ENCODE measurements at places on chromosomes 6 and 20. TPM values are rescaled to one million over a fixed set of nuclear protein-coding genes. Genes with fewer than 3 reads are reported as not detected.

GRCh38 chr20:62583424-62583920 lies 58.8 kb upstream of the SLCO4A1 start:
- DNase-seq: peak; percentile 58
- H3K27ac ChIP-seq: no peak overlapping the region
- H3K4me1 ChIP-seq: no peaks in the 10 kb centered on the region
- H3K36me3 ChIP-seq: no peaks in the 10 kb centered on the region

DNA sequence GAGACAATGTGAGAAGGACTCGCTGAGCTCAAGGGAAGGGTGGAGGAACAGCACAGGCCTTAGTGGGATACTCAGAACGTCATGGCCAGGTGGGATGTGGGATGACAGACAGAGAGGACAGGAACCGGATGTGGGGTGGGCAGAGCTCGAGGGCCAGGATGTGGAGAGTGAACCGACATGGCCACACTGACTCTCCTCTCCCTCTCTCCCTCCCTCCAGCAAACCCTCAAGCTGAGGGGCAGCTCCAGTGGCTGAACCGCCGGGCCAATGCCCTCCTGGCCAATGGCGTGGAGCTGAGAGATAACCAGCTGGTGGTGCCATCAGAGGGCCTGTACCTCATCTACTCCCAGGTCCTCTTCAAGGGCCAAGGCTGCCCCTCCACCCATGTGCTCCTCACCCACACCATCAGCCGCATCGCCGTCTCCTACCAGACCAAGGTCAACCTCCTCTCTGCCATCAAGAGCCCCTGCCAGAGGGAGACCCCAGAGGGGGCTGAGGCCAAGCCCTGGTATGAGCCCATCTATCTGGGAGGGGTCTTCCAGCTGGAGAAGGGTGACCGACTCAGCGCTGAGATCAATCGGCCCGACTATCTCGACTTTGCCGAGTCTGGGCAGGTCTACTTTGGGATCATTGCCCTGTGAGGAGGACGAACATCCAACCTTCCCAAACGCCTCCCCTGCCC lies 1.7 kb downstream of the TNF start:
- peaks cover 28% of the 10 kb centered on the region for H3K27me3 ChIP-seq
- DNase-seq: peak; percentile 57
- no peaks in the 10 kb centered on the region for H3K4me1 ChIP-seq
- peak overlapping the region; percentile 24 for H3K4me3 ChIP-seq
- H3K27ac ChIP-seq: no peak overlapping the region

DNA sequence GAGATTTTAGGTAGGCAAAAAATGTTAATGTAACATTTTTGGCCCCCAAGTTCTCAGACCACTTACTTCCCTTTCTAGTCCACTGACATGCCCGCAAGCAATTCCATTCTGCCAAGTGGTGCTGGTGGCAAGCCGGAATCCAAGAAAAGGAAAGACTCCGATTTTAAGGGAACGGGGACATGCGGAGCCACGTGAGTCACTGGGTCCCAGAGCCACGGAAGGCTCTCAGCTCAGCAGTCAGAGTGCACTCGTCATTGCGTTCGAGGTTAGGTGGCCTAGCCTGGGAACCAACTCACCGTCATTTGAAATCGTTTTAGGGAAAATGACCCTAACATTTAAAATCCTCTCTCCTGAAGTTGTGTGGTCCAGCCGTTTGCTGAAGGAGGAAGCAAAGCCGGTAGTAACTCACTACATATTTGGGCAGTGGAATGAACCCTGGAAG lies 711 bp upstream of the SIRT5 start:
- no peaks in the 10 kb centered on the region for H3K36me3 ChIP-seq
- peak overlapping the region; percentile 75 for H3K4me3 ChIP-seq
- no peaks in the 10 kb centered on the region for H3K27me3 ChIP-seq
- H3K4me1 ChIP-seq: no peaks in the 10 kb centered on the region
- peak; percentile 53 for DNase-seq

GRCh38 chr6:79684876-79685275 lies 53.7 kb downstream of the SH3BGRL2 start:
- H3K27ac ChIP-seq: no peak overlapping the region
- H3K4me1 ChIP-seq: peaks cover 5% of the 10 kb centered on the region
- no peak overlapping the region for H3K4me3 ChIP-seq
- no peak for DNase-seq

DNA sequence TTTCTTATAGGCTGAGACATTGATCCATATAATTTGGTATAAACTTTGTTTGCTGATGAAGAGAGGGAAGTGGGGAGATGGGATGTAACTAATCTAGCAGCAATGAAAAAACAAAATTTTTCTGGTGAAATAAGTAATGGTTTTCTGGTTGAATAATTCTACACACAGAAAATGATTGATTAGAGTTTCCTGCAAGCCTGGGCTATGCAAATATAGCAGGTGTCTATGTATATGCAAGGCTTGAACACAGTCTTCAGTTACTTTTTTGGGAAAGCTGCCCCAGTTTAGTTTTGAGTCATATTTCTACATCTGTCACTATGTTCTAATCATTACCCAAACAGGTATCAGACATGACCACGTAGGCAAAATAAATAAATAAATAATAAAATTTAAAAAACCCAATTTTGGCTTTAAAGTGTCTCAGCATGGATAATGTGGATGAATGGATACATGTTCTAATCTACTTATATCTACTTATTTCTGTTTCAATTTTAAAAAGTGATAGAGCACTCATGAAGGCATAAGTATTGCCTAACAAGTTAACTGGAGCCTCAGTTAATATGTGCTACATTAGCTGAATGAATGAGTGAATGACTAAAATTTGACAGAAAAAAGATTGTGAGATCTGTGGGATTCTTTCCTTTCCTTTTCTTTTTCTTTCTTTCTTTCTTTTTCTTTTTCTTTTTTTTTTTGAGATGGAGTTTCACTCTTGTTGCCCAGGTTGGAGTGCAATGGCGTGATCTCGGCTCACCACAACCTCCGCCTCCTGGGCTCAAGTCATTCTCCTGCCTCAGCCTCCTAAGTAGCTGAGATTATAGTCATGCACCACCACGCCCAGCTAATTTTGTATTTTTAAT lies 37.2 kb upstream of the TFB1M start:
- no peak overlapping the region for H3K4me3 ChIP-seq
- no peak for DNase-seq
- no peaks in the 10 kb centered on the region for H3K4me1 ChIP-seq
- H3K27ac ChIP-seq: no peak overlapping the region
- H3K27me3 ChIP-seq: no peaks in the 10 kb centered on the region
- H3K36me3 ChIP-seq: no peaks in the 10 kb centered on the region

DNA sequence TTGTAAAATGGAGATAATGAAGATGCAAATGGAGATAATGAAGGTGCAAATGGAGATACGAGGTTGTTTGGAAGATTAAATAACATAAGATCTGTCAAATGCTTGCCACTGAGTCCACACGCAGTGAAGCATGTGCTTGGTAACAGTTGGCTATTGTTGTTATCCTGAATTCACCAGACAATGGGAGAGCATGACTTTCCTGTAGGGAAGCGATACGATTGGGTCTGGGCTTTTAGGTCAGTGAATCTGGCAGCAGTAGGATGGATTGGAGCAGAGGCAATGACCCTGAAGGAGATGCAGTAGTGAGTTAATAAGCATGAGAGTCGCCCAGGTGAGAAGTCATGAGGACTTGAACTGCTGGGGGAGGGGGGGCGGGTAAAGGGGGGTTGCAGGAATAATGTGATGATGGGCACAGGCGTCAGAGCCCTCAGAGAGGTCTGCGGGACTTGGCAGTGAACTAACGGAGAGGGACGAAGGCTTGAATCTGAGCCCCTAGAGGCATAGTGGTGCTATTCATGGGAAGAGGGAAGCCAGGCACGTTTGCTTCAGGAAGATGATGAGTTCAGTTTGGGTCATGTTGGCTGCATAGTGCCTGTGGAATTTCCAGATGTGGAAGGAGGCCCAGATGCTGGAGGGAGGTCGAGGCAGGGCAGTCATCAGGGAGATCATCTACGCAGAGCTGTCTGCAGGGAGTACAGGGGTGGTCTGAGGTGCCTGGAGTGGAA lies 55.4 kb downstream of the ZDHHC14 start:
- H3K27me3 ChIP-seq: no peaks in the 10 kb centered on the region
- no peaks in the 10 kb centered on the region for H3K4me1 ChIP-seq
- H3K4me3 ChIP-seq: no peak overlapping the region

DNA sequence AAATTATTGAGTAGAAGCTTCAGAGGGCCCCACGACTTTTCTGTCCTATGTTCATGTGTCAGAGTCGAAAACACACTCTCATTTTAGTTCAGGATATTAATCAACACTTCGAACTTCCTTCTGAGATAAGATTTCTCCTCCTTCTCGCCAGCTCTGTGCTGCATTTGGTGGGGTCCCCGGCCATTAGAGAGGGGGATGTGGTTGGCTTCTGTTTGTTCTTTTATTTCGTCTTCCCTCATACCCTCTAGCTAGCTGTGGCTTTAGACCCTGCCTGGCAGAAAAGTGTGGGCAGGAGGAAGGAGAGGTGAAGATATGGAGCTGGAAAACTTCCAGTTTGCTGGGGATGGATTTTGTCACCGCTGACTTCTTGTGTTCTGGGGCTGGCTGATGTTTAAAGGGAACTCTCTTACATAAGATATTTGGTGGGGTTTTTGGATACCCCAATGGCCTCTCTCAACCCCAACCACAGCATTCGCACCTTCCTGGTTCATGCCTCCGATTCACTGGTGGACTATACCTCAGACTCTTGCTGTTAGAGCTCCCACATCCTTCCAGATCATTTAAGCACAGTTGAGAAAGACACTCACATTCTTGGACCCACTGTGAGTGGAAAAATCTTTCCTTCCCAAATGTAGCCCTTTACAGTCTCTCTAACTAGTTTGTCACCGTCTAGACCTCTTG lies 30.7 kb upstream of the TMX4 start:
- H3K27ac ChIP-seq: no peak overlapping the region
- no peak overlapping the region for H3K4me3 ChIP-seq
- no peak for DNase-seq

GRCh38 chr20:52830598-52830997 lies 141.6 kb upstream of the TSHZ2 start:
- DNase-seq: no peak
- H3K36me3 ChIP-seq: no peaks in the 10 kb centered on the region
- no peaks in the 10 kb centered on the region for H3K27me3 ChIP-seq

The TNF gene
- polyA plus RNA-seq: 0.18 TPM

The RBM24 gene
- polyA plus RNA-seq: 0.86 TPM

The BTN1A1 gene
- 0.48 TPM for polyA plus RNA-seq

Measured in small intestine (tissue), 16 donors.